Hematopoietic multipotent progenitor cell (in vitro differentiated cells): ENCODE measurements at places on chromosomes 16 and 17. TPM values are rescaled to one million over a fixed set of nuclear protein-coding genes. Genes with fewer than 3 reads are reported as not detected.

The TPSAB1 gene
- total RNA-seq, result 72.2 TPM

The ANKRD40CL gene
- total RNA-seq, result 0.27 TPM

The ZNF48 gene
- total RNA-seq, result 17.8 TPM

The SNRNP25 gene
- 12.4 TPM for total RNA-seq

The TMEM95 gene
- total RNA-seq, result not detected

The SLC9A5 gene
- total RNA-seq, result 0.54 TPM

The GRB2 gene
- 88.3 TPM for total RNA-seq

The NUDT21 gene
- total RNA-seq, result 34.5 TPM

The DRC3 gene
- total RNA-seq, result 1.3 TPM

The TVP23C gene
- 22.1 TPM for total RNA-seq

The CFAP119 gene
- 9.2 TPM for total RNA-seq

The CLUH gene
- total RNA-seq, result 74.9 TPM

The NT5C3B gene
- 41.5 TPM for total RNA-seq

The KRTAP4-8 gene
- total RNA-seq, result not detected

The SOX9 gene
- total RNA-seq, result not detected

The NPIPB9 gene
- total RNA-seq, result 0.54 TPM

The FAM20A gene
- total RNA-seq, result 0.27 TPM

The HOXB6 gene
- 7.3 TPM for total RNA-seq

The HOXB4 gene
- total RNA-seq, result 6.5 TPM

The BAHCC1 gene
- 21.3 TPM for total RNA-seq
